ENCODE measurements at places on chromosomes 1 and 21.

DNA sequence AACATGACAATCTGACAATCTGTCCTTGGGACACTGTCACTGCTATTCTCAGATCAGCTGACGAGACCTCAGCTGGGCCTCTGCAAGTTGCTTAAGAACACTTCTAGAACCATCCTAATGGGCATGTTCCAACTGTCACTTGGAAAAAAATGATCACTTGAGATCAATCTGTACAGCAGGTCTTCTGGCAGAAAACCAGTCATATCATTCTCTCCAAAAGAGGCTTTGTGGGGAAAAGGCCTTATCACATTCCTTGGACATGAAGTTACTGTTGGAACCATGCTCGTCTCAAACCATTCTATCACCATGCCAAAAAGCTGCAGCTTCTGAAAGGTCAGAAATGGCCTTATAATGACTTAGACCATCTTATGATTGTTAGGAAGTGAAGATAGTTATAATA is 744.2 kb downstream of the USP25 start:
- no peak for DNase-seq

GRCh38 chr1:6960860-6961259 is 175.6 kb downstream of the CAMTA1 start:
- DNase-seq = no peak

- no peak for DNase-seq
These were observed 64.0 kb downstream of the ABCA4 start for GRCh38 chr1:94056996-94057395.

- DNase-seq = no peak
These were observed 60.3 kb downstream of the UBE2T start for GRCh38 chr1:202281316-202282024.

- no peak for DNase-seq
These were observed 3.1 kb downstream of the LRP8 start for GRCh38 chr1:53324728-53325297.

DNA sequence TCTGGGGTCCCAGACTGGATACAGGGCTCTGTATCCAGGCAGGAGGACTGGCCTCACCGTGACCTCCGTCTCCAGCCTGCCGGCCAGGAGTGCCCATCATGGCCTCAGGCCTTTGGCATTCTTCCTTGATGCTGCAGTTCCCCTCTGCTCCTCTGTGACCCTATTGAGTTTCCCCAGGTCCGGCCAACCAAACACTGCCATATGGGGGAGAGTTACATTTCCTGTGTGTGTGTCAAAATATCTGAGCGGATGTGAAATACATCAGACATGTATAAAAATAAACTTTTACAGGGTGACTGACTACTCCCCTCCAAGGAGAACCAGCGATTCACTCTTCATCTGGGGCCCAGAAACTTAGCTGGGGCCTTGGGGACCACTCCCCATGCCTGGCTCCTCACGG is 10.2 kb upstream of the UBL4B start:
- no peak for DNase-seq

DNA sequence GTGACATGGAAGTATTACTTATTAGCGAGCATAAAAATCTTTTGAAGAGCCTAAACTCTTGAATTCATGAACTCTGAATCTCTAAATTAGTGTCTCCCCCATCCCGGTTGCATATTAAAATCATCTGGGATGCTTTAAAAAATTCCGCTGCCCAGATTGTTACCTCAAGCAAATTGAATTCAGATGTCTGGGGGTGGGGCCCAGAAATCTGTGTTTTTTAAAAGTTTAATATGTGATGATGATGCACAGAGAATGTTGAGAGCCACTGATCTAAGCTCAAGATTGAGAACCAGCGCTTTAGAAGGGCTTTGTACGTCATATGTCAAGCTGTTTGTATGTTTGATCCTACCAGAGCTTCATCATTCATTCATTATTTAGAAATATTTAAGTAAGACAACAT is 446.8 kb downstream of the NUF2 start:
- no peak for DNase-seq

DNA sequence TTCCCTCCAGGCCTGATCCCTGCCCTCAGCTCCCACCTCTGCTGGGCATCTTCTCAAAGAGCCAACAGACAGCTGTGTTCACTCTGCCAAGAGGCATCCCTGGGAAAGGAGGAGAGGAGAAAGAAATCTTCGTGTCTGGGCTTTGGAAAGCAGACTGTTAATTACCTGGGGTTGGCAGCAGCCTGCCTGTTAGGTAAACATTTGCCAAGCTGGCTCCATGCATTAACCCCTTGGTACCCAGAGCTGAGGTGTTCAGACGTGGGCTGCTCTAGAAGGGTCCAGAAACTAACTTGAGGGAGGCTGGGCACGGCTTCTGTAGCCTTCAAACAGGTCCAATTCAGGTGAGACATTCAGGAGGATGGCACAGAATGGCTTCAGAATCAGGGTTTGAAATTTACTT is 8.7 kb upstream of the EXTL1 start:
- DNase-seq = no peak

DNA sequence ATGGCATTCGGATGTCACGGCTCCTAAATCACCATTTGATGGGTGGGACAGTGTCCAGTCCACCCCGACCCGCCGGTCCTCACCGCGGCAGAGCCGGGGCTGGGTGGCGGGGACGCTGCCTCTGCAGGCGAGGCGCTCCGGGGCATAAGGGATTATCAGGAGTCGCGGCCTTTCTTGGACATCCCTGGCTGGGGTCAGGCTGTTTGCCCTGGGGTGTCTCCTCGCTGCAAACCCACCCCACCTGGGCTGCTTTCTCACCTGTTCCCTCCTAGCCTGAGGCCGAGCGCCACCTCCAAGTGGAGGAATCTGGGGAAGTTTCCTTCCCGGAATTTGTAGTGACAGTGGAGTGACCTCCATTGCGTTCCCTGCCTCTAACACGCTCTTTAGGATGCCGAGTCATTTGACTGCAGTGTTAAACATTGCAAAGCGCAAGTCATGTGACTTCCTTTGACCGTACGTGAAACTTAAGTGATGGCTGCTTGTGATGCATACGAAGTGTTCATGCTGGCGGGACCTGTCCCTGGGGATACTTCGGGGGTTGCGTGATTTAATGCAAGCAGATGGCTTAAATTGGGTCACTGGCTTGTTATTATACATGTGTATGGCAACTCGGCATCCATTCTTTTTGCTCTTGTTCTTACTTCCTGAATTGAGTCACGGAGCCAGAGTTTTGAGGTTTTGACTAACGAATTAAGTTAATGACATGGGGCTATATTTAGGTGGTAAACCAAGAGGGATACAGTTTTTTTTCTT is 536 bp downstream of the LGALS8 start:
- peak; percentile 79 for DNase-seq

- DNase-seq = no peak
These were observed 4.3 kb upstream of the S100A9 start for GRCh38 chr1:153353226-153353947.

DNA sequence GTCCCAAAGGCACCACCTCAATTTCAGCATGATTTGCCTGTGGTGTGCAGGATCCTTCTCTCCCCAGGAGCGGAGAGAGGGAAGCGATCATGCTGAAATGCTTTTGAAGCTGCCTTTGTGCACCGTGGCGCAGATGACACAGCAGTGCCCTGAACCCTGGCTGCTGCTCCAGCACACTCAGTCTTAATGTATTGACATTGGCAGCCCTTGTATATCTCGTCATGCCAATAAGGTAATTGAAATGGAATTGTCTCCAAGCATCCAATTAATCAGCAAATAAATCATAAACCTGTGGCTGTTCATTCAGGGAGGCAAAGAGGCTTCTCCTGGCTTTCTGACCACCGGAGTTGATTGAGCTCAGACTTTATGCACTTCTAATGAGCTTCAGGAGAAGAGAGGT is 139.8 kb downstream of the KAZN start:
- DNase-seq = no peak

GRCh38 chr1:167641786-167642500 is 11.9 kb downstream of the RCSD1 start:
- DNase-seq = no peak
